ENCODE measurements at places on chromosomes 12 and 14. TPM values are rescaled to one million over a fixed set of nuclear protein-coding genes. Genes with fewer than 3 reads are reported as not detected.

The CCDC198 gene
- polyA plus RNA-seq = 1.4 TPM

The KCNJ8 gene
- 3.9 TPM for polyA plus RNA-seq

The PTGER2 gene
- not detected for polyA plus RNA-seq

The NOS1 gene
- polyA plus RNA-seq = not detected
